SIG-M5 (cell line): ENCODE measurements at places on chromosomes 7 and 10.

- no peak for DNase-seq
These were observed 144.4 kb upstream of the CELF2 start for GRCh38 chr10:10873289-10873688.

- no peak for DNase-seq
These were observed 18.3 kb downstream of the GOT1 start for GRCh38 chr10:99412099-99412498.

- no peak for DNase-seq
These were observed 89.1 kb upstream of the HABP2 start for GRCh38 chr10:113463777-113464176.

GRCh38 chr7:14191686-14192098, 202.2 kb upstream of the ETV1 start:
- DNase-seq = no peak
